ENCODE measurements at places on chromosomes 5 and 9.

DNA sequence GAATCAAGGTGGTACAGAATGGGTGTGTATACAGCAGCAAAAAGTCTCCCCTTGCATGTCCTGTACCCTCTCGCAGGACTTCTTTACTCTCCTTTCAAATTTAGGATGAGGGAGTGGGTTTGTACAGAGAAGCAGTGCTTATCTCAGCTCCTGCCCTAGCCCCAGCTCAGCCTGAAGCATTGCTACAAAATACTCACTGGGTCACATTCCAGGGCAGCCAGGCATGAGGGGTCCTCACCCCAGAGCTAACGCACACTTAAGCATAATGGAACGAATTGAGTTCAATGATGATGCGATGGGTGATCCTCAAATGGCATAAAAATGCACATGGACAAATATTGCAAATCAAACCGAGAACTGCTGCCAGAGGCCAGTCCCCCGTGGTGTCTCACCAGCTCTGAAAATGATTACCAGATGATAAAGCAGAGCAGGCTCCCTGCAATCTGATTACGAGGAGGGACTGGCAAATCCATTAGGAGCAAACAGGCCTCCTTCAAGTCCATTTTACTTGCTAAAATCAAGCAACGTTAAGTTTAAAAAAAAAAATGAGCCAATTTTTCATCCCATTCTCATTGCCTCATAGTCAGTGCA is 231.6 kb upstream of the TAS2R1 start:
- no peak for DNase-seq

DNA sequence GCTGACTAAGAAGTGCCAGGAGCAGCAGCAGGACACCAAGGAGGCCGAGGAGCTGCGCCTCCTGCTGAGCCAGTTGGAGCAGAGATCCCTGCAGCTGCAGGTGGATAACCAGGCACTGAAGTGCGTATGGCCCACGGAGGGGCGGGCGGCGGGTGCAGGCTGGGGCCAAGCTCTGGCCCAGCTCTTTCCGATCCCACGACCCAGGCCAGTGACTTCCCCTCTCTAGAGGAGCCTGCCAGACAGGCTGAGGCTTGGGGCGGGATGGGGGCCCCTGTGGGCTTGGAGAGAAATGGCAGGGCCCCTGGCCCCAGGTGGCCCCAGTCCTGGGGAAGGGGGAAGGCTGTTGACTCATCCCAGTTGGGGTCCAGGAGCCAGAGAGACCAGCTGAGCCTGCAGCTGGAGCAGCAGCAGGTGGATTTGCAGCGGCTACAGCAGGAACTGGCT is 3.6 kb downstream of the PTRH1 start:
- no peak for DNase-seq

- DNase-seq, result no peak
Measured at GRCh38 chr5:143739746-143740145, 72.2 kb upstream of the HMHB1 start.

- no peak for DNase-seq
Measured at GRCh38 chr9:135216791-135217441, 129.4 kb downstream of the OLFM1 start.

GRCh38 chr5:179696603-179697002 is 2.2 kb upstream of the CANX start:
- no peak for DNase-seq

DNA sequence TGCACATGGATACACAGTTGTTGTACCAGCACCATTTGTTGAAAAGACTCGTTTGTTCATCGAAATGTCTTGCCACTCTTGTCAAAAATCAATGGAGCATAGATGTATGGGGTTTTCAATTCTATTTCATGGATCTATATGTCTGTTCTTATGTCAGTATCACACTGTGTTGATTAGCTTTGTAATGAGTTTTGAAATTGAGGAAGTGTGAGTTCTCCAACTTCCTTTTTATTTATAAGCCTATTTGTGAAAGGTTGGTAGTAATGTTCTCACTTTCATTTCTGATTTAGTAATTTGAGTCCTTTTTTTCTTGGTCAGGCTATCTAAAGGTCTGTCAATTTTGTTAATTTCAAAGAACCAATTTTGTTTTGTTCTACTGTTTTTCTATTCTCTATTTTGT is 26.1 kb downstream of the ZNF510 start:
- DNase-seq, result no peak
